Small intestine (tissue), 16 donors: ENCODE measurements at places on chromosomes 16 and 17. TPM values are rescaled to one million over a fixed set of nuclear protein-coding genes. Genes with fewer than 3 reads are reported as not detected.

DNA sequence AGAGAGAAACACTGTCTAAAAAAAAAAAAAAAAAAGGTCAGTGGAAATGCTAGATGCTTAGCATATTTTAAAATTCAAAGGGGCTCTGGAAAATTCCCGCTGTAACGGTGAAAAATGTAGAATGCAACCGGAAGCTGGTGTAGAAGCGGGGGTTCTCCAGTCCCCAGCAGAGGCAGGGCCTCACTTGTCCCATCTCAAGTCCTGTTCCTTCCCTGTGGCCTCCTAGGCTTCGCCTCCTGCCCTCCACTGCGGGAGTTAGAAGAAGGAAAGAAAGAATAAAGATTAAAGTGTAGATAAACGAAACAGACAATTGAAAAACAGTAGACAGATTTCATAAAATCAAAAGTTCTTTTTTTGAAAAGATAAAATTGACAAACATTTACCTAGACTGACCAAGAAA is 14.8 kb upstream of the ZNF287 start:
- no peaks in the 10 kb centered on the region for H3K36me3 ChIP-seq
- no peak overlapping the region for H3K27ac ChIP-seq
- no peak overlapping the region for H3K4me3 ChIP-seq
- DNase-seq = no peak
- H3K27me3 ChIP-seq = peaks cover 3% of the 10 kb centered on the region

- no peak overlapping the region for H3K4me3 ChIP-seq
- H3K27ac ChIP-seq = no peak overlapping the region
- no peak for DNase-seq
Observed at GRCh38 chr17:37299257-37299980, 76.4 kb upstream of the C17orf78 start.

Gene ADAP2
- 5.1 TPM for polyA plus RNA-seq

DNA sequence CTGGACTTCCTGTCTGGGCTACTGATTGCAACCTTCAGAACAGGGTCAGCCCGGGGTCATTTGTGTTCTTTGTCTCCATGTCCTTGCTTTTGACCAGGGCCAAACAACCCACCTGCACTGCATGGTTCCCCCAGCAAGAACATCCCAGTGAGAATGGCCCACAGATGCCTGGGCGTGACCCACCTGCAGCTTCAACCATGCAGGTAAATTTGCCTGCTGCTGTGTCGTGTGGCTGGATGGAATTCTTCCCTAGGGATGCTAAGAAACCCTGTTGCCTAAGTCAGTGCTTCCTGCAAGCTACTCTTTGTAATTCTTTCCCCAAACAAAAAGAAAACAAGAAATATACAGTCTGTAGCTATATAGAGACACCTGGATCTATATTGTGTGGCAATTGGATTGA is 12.5 kb downstream of the CDH13 start:
- H3K27me3 ChIP-seq = no peaks in the 10 kb centered on the region
- DNase-seq = no peak

Gene GGT6
- 4.5 TPM for polyA plus RNA-seq

DNA sequence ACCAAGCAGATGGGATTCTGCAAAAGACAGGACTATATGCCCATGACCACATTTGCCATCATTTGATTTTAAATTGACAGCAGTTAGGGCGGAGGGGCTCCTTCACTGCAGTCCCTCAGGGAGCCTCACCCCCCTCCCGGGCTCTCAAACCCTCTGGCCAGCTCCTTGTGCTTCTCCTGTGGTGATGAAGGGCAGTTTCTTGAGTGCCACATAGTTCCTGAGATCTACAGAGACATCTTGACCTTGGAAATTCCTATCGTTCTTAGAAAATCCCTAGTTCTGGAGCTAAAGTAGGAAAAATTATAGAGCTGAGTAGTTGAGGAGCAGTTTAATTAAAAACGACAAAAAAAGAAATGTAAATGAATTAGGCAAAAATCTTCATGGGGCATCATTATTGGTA is 231.5 kb downstream of the CCDC182 start:
- peaks cover 24% of the 10 kb centered on the region for H3K4me1 ChIP-seq
- H3K4me3 ChIP-seq = no peak overlapping the region
- H3K27me3 ChIP-seq = no peaks in the 10 kb centered on the region
- H3K36me3 ChIP-seq = peaks cover 19% of the 10 kb centered on the region
- no peak for DNase-seq
- no peak overlapping the region for H3K27ac ChIP-seq

GRCh38 chr16:88318521-88318920 is 64.2 kb upstream of the ZNF469 start:
- no peaks in the 10 kb centered on the region for H3K4me1 ChIP-seq
- DNase-seq = no peak
- no peak overlapping the region for H3K27ac ChIP-seq
- H3K36me3 ChIP-seq = no peaks in the 10 kb centered on the region
- no peaks in the 10 kb centered on the region for H3K27me3 ChIP-seq
- H3K4me3 ChIP-seq = no peak overlapping the region

Gene CDK10
- 169 TPM for polyA plus RNA-seq

DNA sequence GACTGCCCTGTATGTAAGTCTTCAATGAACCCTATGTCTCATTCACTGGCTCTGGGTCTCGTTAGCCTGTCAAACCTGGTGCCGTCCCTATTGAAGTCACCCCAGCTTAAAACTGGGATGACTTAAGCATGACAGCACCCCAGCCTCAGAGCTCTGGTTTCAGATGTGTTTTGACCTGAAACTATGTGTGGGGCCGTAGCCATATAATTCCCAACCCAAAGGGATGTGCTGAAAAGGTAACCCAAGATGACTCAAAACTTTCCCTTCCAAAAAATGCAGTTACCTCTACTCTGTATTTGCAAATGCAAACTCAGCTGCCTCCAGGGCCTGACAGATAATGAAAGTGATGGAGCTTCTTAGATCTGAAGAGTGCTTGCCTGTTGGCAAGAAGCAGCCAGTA is 478.3 kb upstream of the ERCC4 start:
- no peak for DNase-seq
- H3K36me3 ChIP-seq = no peaks in the 10 kb centered on the region
- H3K27ac ChIP-seq = no peak overlapping the region
- no peak overlapping the region for H3K4me3 ChIP-seq

Gene NOG
- 1.5 TPM for polyA plus RNA-seq

- H3K36me3 ChIP-seq = no peaks in the 10 kb centered on the region
- no peaks in the 10 kb centered on the region for H3K27me3 ChIP-seq
- no peaks in the 10 kb centered on the region for H3K4me1 ChIP-seq
Observed at GRCh38 chr16:65961476-65962143, 404.9 kb upstream of the CDH5 start.

DNA sequence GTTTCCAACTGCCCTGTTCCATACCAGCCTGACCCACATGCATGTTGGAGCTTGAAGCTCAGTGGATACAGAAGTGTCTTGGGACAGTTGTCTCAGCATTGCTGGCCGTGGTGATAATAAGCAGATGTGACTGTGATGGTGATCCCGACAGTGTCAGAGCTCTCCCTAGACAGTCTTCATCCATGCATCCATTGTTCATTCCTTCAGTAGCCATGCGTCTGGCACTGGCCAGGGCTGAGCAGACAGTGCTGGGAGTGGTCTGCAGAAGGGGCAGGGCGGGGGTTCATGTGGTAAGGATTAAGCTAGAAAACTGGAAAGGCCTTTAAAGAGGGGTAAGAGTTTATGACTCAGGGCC is 68.1 kb downstream of the GNAO1 start:
- DNase-seq = no peak
- H3K4me3 ChIP-seq = no peak overlapping the region
- peaks cover 3% of the 10 kb centered on the region for H3K4me1 ChIP-seq
- H3K36me3 ChIP-seq = no peaks in the 10 kb centered on the region
- H3K27ac ChIP-seq = no peak overlapping the region

DNA sequence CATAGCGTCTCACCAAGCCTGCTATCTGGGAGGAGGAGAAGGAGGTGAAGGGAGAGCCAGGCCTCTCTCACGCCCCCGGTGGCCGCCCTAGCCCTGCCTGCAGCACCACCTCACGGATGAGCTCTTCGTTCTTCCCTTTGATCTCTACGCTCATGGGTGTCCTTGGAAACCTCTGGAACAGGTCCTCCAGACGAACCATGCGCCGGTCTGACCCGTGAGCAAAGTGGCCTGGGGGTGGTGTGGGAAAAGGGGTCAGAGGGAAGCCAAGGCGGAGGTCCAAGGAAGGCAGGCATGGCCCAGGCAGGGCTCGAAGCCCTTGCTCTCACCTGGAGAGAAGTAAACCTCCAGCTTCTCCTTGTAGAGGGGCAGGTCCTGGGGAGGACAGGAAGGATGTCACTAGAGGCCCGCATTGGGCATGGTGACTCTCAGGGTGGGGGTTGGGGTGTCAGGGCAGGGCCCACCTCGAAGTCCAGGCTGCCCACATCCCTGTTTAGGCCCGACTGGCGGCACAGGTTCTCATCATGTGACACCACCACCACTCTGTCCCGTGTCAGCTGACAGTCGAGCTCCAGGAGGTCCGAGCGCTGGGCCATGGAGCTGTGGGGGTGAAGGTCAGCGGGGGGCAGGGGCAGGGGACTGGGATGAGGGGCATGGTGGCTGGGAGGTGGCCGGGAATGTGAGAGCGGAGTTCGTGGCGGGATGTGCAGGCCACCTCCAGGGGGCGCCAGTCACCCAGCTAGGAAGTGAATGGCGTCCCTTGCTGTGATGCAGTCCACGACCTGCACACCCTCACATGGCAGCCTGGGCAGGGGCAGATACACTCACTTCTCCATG is 923 bp downstream of the GDPD3 start:
- H3K27ac ChIP-seq = no peak overlapping the region
- peak; percentile 69 for DNase-seq
- H3K27me3 ChIP-seq = no peaks in the 10 kb centered on the region
- peaks cover 4% of the 10 kb centered on the region for H3K4me1 ChIP-seq
- no peak overlapping the region for H3K4me3 ChIP-seq

- DNase-seq = no peak
- no peak overlapping the region for H3K27ac ChIP-seq
- no peak overlapping the region for H3K4me3 ChIP-seq
Observed at GRCh38 chr17:9937901-9938300, 32.8 kb upstream of the RCVRN start.

Gene CMTM4
- polyA plus RNA-seq = 37.1 TPM

DNA sequence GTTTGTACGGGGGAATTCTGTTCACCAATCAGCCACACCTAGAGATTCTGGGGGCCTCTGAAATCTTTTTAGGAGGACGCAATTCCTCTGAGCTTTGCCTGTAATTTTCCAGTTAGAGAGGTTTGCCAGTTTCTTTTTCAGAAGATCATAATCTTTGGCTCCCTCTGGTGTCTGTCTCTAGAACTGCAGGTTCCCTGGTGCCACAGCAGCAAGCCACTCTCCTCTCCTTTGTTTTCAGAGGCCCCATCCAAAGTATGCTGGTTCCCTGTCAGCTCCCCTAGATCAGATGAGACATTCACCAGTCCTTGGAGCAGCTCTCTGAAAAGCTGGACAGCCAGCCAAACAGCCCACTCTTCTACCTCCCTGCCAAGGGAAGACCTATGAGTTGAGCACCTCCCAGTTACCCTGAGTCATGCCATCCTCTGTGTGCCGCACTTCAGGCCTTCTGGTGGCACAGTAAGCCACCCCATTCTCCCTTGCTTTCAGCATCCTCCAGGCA is 36.1 kb downstream of the RNF112 start:
- H3K27ac ChIP-seq = no peak overlapping the region
- no peaks in the 10 kb centered on the region for H3K36me3 ChIP-seq
- H3K4me3 ChIP-seq = no peak overlapping the region
- H3K4me1 ChIP-seq = peaks cover 23% of the 10 kb centered on the region

GRCh38 chr16:79703066-79703465 is 102.5 kb upstream of the MAF start:
- no peak overlapping the region for H3K4me3 ChIP-seq
- H3K27me3 ChIP-seq = no peaks in the 10 kb centered on the region
- H3K4me1 ChIP-seq = peaks cover 3% of the 10 kb centered on the region
- no peak overlapping the region for H3K27ac ChIP-seq
- H3K36me3 ChIP-seq = no peaks in the 10 kb centered on the region
- DNase-seq = no peak

DNA sequence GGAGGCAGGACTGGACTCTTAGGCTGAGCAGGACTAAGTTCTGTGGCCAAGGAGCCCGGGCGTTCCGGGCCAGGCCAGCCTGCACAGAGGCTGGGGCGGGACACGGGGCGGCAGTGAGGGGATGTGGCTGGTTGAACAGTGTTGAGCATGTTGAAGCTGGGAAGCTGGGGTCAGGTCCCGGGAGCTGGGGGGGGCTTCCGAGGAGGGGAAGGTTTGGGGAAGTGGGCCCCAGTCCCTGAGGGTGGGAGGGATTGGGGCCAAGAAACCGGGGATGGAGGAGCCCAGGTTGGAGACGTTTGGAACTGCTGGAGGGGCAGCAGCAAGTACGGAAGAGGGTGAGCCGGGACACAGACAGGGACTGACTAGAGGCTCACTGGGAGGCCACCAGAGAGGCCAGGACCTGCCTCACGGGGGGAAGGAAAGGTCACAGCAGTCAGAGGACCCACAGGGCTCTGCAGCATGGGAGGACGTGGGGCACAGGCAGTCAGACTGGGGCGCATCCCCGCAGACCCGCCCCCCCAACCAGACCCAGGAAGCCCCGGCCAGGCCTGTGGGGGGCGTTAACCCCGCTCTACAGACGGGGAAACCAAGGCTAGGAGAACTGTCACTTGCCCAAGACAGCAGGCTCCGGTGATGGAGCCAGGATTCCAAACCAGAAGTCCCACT is 9.5 kb downstream of the TAX1BP3 start:
- no peak for DNase-seq
- H3K27me3 ChIP-seq = no peaks in the 10 kb centered on the region
- peaks cover 3% of the 10 kb centered on the region for H3K36me3 ChIP-seq
- peaks cover 2% of the 10 kb centered on the region for H3K4me1 ChIP-seq
- no peak overlapping the region for H3K4me3 ChIP-seq
- H3K27ac ChIP-seq = no peak overlapping the region

DNA sequence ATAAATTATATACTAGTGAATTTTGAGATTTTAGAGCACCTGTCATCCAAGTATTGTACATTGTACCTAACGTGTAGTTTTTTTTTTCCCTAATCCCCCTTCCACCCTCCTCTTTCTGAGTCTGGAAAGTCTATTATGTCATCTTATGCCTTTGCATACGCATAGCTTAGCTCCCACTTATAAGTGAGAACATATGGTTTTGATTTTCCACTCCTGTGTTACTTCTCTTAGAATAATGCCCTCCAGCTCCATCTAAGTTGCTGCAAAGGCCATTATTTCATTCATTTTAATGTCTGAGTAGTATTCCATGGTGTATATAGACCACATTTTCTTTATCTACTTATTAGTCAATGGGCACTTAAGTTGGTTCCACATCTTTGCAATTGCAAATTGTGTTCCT is 177.0 kb upstream of the C16orf82 start:
- H3K27me3 ChIP-seq = no peaks in the 10 kb centered on the region
- H3K36me3 ChIP-seq = no peaks in the 10 kb centered on the region
- no peak overlapping the region for H3K4me3 ChIP-seq
- no peak for DNase-seq

DNA sequence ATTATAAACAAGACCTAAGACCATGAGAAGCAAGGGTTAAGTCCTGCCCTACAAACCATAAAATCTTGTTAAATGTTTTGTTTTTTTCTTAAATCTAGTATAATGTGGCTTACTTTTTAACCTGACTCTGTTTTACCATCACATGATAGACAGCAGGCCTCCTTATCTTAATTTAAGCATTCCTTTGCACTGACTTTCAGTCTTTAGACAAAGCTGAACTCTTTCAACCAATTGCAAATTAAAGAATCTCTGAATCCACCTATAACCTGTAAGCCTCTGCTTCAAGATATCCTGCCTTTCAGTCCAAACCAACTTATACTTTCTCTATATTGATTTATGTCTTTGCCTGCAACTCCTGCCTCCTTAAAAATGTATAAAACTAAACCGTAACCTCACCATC is 478.5 kb downstream of the GRIN2A start:
- no peak for DNase-seq
- H3K27me3 ChIP-seq = no peaks in the 10 kb centered on the region
- H3K4me3 ChIP-seq = no peak overlapping the region

Gene CHD9NB
- 0.83 TPM for polyA plus RNA-seq

- H3K4me3 ChIP-seq = peak overlapping the region; percentile 61
- no peaks in the 10 kb centered on the region for H3K4me1 ChIP-seq
- DNase-seq = peak; percentile 47
- H3K27me3 ChIP-seq = peaks cover 25% of the 10 kb centered on the region
- no peaks in the 10 kb centered on the region for H3K36me3 ChIP-seq
- no peak overlapping the region for H3K27ac ChIP-seq
Observed at GRCh38 chr16:55480228-55480655, 1.2 kb downstream of the MMP2 start.
